ENCODE measurements at places on chromosomes 2 and 18.

DNA sequence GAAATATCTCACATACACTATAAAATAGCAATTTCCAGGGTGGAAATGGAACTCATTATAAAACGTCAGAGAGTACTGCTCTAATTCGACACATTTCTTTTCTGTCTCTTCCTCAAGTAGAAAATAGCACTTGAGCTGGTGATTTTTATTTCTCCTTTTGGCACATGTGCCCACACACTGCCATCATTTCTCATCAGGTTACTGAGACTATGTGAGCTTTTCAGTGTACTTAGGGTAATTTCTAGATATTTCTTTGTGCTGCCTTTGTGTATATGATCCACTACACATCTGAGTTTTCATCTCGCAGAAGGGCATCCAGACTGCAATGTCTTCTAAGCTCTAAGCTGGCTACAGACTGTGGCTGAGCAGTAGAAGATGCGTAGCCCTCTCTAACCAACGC lies 62.1 kb upstream of the PGAP1 start:
- peak; percentile 67 for DNase-seq

DNA sequence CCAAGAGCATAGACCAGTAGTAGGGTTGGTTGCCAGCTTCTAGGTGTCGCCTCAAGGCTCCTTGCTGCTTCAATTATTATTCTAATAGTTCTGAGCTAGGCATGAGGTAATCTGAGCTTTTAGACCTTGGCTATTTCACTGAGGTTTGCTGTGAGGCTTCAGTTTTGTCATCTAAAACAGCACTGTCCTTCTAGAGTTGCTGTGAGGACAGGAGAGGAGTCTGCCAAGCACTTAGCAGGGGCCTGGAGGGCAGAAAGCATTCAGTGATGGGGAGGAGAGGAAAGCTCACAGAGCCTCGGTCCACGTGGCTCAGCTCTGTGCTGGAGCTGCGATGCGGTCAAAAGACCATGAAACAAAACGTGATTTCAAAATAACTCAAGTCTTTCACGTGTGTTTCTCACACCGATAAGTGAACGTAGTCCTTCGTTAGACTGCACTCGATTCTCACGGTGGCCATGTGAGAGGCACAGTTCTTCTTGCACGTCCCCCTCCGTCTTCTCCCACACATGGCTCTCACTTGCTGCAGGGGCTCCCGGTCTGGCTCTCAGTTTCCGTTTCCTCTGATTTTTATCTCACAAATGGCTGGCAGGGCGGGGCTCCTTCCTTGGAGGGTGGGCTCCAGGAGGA lies 113.7 kb downstream of the B3GNT2 start:
- no peak for DNase-seq

- peak; percentile 60 for DNase-seq
Measured at GRCh38 chr18:9796935-9797549, 88.7 kb upstream of the TXNDC2 start.

DNA sequence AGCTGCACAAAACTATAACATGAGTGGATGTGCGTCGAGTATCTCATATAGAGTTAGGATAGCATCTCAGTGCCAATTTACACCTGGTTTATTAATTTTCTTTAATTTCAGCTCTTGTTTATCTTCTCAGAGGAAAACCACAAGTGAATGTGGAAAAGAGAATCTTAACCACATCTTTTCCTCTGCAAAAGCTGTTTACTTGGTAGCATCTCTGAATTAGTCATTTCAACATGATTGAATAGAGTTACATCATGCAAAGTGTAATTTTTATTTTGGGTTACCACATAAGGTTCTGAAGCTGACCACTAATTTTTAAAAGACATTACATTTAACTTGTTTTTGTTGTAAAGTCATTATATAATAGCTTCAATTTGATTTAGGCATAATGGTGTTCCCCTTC lies 83.8 kb upstream of the FAM237A start:
- no peak for DNase-seq

- DNase-seq, result no peak
Measured at GRCh38 chr2:179403624-179404023, 139.0 kb upstream of the SESTD1 start.

- DNase-seq, result no peak
Measured at GRCh38 chr2:130875935-130876334, 39.2 kb downstream of the ARHGEF4 start.

DNA sequence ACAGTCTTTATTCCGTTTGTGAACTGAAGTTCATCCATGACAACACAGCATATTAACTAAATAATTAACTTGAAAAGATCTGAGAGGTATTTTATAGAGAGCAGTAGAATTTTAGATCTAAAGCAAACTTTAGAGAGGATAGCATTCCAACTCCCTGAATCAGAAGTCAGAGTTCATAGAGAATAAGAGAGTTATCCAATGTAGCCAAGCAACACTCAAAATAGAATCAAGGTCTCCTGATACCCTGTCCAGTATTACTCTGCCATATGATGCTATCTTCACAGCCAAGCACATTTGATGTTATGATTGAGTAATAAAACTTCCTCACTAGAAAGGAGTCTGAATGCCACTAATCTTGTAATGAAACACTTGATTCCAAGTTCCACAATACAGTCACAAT lies 55.5 kb downstream of the RIT2 start:
- DNase-seq, result no peak

DNA sequence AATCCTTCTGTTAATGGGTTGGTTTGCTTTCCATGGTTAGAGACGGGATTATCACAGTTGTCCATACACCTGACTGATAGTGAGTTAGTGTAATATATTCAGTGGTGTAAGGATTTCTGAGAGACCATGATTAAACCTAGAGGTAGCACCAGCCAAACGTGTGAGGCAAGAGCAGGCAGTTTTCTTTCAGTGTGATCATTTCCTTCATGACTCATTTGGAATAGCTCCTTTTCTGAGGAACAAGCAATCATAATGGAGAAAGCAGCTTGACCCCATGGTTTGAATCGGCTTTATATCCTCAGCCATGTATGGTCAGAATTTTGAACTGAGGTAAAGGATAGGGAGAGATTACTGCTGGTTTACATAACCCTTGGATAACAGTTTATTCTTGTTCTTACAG lies 2.9 kb downstream of the MXD1 start:
- DNase-seq, result no peak

DNA sequence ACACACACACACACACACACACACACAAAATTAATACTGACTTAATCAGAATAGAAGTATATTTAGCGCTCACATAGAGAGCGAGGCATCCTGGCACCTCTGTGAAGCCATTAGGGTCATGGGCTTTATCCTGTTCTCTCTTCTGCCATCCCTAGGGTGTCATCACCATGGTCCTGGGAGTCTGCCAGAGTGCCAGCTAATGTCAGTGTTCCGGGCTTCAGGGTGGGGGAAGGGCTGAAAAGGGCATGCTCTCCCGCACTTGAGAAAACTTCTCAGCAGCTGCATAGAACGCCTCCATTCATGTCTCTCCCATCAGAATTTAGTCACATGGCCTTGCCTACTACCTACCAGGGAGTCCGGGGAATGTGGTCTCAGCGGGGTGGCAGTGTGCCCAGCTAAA lies 19.7 kb upstream of the DYNC2LI1 start:
- no peak for DNase-seq

DNA sequence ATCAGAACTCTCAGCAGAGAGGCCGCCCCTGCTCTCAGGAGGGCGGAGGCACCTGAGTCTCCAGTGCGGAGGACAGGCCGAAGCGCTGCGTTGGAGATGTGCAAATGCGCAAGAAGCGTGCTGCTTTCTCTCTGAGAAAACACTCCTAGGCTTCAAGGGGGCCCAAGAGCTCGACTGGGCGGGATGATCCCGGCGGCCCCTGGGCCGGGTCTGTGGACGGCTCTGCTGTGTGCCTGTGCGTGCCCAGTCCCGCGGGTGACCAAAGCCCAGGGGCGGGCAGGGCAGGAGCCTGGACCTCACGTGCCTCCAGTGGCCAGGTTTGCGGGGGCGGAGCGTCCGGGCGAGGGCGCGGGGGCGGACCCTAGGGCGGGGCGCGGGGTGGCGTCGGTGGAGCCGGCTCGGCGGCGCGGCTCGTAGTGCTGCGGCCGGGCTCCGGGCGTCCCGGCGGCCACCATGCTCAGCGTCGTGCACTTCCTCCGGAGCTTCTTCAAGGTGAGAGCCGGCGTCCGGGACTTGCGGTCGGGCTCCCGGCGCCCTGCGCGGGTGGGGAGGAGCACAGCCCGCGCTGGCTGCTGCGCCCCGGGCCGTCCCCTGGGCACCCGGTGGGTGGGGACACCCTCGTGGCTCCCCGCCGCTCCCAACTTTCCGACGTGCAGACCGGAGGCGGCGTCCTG lies at the start of gene ARHGEF4:
TSS of gene ARHGEF4 (plus strand) at position 414 of the 674 bp plus-strand sequence. CDS start at position 454, 40 bp downstream.
- no peak for DNase-seq

- no peak for DNase-seq
Measured at GRCh38 chr2:132009874-132010521, 151.8 kb downstream of the ANKRD30BL start.

GRCh38 chr2:56369316-56369715 lies 185.5 kb downstream of the CCDC85A start:
- DNase-seq, result no peak

DNA sequence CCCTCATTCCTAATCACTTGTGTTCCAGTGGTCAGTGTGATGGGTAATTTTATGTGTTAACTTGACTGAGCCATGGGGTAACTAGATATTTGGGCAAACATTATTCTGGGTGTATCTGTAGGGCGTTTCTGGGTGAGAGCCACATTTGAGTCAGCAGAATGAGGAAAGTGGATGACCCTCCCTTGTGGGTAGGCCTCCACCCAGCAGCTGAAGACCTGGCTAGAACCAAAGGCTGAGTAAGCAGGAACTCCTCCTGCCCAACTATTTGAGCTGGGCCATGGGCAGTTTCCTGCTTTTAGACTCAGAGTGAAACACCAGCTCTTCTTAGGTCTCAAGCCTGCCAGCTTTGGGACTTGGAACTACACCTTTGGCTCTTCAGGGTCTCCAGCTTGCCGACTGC lies 141.8 kb downstream of the ACKR3 start:
- no peak for DNase-seq

- DNase-seq, result no peak
Measured at GRCh38 chr2:68806511-68807109, 64.6 kb downstream of the BMP10 start.

DNA sequence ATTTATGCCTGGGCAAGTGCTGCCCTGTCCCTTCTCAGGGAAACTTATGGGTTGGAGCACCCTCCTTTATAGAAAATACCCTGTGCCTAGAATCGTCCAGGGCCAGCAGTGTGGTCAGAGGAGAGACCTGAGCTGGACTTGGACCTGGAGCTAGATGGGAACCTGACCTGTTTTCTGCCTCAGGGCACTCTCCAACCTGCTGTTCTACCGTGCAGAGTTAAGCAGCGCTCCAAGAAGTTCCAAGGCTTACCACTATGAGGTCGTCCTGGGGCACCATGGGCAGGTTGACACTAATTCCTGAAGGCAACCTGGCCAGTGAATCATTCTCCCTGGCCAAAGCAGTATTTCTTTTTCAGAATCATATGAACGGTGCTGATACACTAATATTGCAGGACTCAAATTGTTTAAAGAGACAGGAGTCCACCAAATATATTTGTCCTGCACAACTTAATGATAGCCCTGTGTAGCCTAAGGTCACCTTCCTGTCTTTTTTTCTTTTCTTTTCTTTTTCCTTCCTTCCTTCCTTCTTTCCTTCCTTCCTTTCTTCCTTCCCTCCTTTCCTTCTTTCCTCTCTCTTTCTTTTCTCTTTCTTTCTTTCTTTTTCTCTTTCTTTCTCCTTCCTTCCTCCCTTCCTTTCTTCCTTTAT lies 455.4 kb upstream of the HNMT start:
- no peak for DNase-seq

- no peak for DNase-seq
Measured at GRCh38 chr2:208269091-208269490, 3.0 kb downstream of the PIKFYVE start.

DNA sequence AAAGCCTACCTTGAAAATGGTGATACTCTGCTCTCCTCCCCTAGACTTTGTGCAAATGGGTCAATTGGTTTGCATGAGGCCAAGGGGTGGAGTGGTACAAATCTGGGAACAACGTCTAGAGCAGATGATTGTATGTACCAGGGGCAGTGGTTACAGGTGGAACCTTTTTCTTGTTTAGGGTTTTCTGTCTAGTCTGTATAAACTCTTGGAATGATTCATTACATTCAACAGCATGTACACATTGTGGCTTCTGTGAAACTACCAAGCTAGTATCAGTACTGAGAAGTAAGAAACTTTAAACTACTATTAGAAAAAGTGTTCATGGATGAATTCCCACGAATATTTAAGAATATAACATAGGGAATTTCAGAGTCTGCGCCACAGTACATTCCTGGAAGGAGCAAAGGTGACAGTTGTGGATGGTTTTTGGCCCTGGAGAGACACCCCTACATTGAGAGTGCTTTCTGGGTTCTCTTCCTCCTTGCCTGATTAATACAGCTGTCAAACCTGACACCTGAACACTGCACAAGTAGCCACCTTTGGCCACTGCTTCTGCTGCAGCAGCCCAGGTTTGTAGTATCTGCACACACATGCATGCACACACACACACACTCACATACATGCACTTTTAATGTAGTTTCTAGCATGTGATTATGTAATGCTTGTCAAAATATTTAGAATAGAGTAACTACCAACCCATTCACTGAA lies 30.0 kb downstream of the CFAP221 start:
- DNase-seq, result no peak

DNA sequence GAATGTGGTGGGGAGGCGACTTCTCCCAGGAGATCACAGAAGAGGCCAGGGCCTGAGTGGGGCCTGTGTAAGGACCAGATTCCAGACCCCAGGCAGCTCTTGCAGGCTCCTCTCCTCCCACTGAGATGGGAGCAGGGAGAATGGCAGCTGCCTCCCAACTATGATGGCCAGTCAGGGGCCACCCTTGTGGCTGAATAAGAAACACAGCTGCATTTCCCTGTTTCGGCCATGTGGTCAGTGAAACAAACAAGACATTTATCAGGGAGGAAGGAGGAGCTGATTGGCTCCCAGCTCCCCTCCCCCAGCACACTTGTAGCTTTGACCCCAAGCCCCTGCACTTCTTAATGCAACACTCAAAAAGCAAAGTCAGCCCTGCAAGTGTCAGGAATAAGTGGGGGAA lies 143.5 kb downstream of the CELF4 start:
- no peak for DNase-seq

DNA sequence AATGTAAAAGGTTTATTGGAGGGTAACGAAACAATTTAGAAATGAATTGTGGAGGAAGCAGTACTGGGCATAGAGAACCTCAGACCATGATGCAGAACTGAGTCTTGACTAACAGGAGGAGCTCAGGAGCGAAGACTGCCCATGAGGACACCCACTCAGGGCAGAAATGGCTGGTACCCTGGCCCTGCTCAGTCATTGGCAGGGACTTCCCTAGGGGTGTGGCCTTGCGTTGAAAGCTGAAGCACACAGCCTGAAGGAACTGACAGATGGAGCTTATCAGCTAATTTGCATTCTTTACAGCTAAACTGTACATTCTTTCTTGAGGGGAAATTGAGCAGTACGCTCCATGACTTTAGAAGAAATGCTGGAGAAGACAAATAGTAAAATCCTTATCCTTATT lies 57.1 kb downstream of the PDK1 start:
- DNase-seq, result peak; percentile 6

- DNase-seq, result no peak
Measured at GRCh38 chr18:61854578-61855448, 38.0 kb downstream of the RNF152 start.

- DNase-seq, result no peak
Measured at GRCh38 chr2:231182513-231182899, 15.9 kb upstream of the ARMC9 start.

GRCh38 chr2:240372101-240372500 lies 63.4 kb upstream of the GPC1 start:
- DNase-seq, result no peak

- no peak for DNase-seq
Measured at GRCh38 chr2:143347901-143348414, 218.7 kb downstream of the ARHGAP15 start.

- no peak for DNase-seq
Measured at GRCh38 chr2:160457588-160457987, 36.0 kb downstream of the RBMS1 start.

All from NCI-H1694 treated with DMSO at 0.1 percent for 48 hours (cell line).